ENCODE measurements at places on chromosomes 12 and 14. TPM values are rescaled to one million over a fixed set of nuclear protein-coding genes. Genes with fewer than 3 reads are reported as not detected.

DNA sequence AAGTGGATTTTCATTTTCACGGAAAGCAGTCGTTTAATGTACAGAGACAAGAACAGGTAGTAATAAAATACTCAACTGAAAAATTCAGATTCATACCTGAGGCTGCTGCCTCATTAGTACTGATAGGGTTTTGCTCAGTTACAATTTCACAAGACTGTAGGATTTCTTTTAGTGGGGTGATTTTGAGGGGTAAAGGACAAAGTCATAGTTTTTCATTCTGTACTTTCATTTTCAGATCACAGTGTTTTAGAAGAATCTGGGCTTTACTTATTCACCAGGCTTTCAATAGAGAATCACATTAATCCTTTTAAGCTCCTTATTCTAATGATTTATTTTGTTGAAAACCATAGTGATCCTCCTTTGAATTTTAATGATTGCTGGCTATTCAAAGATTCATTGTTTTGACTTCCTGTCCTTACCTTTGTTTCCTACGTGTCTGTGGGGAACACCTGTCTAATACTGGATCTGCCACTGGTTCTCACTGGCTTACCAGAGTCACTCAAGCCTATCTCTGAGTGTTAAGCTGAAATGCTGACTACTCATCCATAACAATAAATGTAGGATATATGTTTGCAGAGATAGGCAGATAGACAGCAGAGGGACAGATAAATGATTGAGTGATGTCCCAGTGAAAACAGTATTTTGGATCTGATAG lies 243.8 kb upstream of the NPAS3 start:
- DNase-seq: no peak

DNA sequence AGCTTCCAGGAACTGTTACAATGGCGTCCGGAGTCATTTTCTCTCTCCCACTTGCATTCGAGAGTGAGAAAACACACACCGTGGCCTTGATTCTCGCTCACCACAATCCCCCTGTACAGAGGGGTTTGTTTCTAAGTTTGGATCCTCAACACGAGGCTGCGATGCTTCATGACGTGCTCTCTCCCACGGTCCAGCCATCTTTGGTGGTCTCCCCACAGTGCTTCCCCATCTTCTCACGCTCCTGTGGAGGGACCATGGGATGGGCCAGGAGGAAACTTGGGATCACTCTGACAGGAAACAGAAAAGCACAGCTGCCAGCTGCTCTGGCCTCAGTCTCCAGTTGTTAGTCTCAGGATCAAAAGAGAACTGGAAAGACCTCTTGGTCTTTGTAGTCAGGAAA lies 28.1 kb downstream of the OR10P1 start:
- DNase-seq: no peak

DNA sequence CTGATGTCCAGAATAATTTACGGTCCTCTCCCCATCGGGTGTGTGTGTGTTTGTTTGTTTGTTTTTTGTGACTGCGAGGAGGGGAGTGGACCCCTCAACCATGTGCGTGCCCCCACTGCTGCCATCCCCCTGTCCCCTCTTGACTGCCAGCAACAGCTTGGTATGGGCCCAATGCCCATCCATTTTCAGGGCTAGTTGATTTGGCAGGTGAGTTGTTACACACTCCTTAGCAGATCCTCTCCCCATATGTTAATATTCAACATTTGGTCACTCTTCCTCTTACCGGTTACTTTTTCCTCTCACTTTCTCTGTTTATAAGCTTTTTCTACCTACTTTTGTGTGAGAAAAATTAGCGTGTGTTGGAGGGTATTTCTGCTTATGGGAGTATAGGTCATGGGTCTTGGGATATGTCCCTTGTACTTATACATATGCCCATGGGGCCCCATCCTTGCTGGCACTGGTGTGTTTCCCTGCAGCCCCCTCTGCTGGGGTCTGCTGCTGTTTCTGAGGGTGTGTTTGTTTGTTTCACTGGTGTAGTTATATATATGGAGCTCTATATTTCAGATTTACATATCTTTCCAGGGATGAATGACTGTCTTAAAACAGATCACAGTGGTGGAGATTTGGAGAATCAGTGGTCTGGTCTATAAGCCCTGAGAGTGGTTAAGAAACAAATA lies 33.8 kb downstream of the ZFHX2 start:
- DNase-seq: no peak

The SIX1 gene
- total RNA-seq: 25.0 TPM

DNA sequence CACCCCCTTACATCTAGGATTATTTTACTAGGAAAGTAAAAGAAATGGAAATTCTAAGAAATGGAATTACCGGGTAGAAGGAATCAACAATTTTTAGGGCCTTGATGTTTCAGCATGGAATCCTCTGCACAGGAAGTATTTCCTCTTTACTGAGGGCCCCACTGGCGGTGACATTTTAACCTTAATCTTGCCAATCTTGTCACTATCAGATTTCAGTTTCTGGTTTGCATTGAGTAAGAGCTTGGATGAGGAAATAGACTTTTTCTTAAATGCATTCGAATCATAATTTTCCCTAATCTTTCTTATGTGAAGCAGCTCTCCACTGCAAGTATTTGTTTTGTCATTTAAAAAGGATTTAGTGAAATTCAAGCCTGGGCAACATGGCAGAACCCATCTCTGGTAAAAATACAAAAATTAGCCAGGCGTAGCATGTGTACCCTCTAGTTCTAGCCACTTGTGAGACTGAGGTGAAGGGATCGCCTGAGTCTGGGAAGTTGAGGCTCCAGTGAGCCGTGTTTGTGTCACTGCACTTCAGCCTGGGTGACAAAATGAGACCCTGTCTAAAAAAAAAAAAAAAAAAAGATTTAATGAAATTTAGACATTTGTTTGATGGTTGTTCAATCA lies 40.7 kb downstream of the TPCN1 start:
- no peak for DNase-seq

The RNASE3 gene
- not detected for total RNA-seq

- DNase-seq: no peak
Observed at GRCh38 chr12:1797011-1797901, 23.1 kb upstream of the LRTM2 start.

DNA sequence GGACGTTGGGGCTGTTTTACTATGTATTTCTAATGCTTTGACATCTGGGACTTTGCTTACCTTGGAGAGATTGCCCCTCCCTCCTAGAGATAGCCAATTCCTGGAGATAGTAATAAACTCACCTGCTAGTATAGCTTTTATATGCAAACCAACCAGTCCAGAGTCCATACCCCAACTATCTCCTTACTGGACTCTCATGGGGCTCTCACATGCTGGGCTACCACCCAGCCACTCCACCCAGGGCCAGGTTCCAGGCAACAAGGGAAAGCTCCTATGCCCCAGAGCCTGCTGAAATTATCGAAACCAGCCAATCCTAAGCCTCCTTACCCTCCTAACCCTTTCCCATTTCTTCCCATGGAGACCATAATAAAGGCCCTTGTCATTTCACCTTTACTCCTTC lies 25.5 kb upstream of the MGP start:
- DNase-seq: no peak

DNA sequence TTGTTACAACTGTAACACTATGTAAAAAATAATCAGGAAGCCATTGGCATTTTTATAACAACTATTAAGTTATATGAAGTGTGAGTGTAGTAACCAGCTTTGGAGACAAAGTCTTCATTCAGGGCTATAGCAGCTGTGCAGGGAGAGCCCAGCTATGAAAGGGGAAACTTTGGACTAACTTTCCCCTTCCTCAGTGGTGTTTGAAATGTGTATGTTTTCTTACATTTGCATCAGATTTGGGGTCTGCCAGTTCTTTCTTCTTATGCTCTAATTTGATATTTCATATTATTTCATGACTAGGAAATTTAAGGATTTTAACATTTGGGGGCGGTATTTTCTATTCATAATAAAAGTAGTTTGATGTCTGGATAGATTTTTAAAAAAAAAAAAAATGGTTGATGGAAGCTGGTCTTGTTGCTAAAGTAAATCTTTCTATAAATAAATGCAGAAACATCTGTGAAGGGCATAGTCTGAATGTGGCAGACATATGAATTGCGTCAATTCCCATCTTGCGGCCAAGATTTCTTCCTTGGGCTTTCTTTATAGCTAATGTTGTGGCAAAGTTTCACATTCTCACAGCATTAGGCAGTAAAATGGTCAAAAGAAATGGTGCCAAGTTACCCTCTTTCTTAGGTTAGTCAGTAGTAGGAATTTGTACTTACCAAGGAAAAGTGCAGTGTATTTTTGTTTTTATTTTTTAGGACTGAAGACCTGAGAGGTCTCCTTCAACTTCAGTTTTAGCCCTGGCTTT lies 35.6 kb downstream of the RASSF8 start:
- DNase-seq: no peak

- no peak for DNase-seq
Observed at GRCh38 chr14:76727384-76727783, 33.9 kb upstream of the VASH1 start.

- DNase-seq: no peak
Observed at GRCh38 chr12:66644151-66644550, 34.7 kb downstream of the GRIP1 start.

Data from prostate gland (tissue), 2 donors.